ENCODE measurements at places on chromosomes 1 and 21.

DNA sequence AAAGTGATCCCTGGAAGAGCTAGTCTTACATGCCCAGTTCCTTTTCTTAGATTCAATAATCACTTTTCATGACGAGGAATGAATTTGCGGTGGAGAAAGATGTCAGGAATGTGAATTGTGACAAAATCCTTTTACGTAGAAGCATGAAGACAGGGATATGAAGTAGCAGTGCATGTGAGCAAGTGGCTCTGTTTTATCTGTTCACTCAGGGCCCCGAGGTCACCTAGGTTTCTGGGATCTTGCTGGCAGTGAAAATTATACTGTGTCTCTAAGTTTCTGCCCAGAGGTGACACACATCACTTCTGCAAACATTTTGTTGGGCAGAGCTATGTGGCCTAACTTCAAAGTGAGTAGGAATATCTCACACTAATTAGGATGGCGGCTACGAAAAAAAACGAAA lies 79.3 kb downstream of the USP25 start:
- no peak for DNase-seq

- DNase-seq = no peak
Measured at GRCh38 chr1:4305526-4306301, 348.7 kb upstream of the AJAP1 start.

DNA sequence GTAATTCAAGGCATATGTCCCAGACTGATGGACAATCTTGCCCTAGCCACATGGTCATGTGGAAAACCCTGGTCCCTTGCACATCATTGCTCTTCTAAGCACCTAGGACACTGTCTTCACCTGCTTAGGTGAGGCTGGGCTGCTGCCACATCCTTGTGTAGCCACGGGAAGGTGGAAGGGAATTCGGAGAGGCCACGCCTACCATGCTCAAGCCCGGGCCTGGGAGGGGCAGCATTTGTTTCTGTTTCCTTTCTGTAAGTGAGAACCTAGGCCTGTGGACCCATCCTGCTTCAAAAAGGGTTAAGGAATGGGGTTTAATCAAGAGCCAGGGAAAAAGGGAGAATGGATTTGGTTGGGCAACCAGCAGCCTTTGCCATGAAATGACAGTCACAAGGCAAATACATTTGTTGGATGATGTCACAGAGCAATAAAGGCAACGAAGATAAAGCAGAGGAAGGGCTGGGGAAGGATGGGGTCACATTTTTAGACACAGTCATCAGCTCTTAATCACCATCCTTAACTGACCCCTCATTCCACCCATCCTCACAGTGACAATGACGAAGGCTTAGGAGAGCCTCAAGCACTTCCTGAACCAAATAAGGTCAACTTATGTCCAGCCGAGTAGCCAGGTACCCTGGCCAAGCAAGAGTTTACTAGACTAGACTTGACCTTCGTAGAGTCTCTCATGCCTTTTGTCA lies 10.1 kb upstream of the LRRC38 start:
- no peak for DNase-seq

DNA sequence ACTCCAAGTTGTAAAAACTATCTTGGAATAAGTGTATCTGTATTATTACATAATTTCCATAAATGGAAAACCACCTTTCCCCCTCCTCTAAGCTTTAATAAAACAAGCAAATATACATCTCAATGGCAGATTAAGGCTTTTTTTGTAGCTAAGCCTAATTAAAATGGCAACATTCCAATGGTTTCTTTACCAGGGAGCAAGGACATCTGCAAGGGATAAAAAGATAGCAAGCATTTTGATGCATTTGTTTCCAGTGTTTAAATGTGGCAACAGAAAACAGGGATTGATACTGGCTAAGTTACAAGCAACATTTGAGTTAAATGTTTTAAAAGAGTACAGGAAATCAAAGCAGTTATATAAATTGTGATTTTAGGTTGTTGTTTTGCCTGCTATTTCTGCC lies 1012.7 kb downstream of the ADGRL2 start:
- DNase-seq = no peak

DNA sequence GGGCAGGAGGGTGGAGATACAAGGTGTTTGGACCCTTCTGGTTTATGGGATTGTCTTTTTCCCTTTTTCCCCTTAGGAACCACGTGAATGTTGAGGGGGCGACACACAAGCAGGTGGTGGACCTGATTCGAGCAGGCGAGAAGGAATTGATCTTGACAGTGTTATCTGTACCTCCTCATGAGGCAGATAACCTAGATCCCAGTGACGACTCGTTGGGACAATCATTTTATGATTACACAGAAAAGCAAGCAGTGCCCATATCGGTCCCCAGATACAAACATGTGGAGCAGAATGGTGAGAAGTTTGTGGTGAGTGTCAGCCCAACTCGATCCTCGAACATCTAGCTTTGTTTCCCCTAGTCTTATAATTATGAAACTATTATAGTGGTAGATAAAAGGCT lies 27.0 kb downstream of the SNX27 start:
- no peak for DNase-seq

DNA sequence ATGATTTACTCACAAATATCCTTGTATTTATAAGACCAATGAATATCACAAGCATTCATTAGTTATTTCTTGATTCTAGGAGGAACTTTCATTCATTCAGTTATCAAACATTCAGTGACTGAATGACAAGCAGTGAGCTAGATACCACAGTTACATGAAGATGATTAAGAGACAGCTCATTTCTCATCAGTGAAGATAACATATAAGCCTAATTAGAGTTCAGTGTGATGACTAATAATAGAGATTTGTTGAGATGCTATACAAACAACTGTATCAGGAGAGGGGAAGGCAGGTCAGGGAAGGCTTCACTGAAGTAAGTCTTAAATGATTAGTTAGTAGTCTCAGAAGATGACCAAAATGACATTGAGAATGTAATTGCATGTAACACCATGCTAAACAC lies 14.6 kb upstream of the C1orf105 start:
- DNase-seq = no peak

GRCh38 chr1:62245201-62245600 lies 50.6 kb downstream of the L1TD1 start:
- no peak for DNase-seq

DNA sequence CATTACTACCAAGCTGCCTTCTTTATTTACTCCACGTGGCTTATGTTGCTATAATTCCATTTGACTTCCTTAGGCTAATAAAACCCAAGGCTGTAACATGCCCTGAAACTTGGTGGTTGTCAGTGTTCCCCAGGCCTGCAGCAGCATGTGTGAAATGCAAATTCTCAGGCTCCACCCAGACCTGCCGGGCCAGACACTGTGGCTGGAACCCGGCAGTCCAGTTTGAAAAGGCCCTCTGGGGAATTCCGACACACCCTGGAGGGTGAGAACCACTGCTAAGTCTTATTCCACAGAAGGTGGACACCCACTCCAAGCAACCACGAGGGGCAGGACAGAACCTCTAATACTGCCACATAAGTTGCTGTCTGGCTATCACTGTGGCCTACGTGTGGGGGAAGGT lies 41.4 kb downstream of the URB1 start:
- no peak for DNase-seq

DNA sequence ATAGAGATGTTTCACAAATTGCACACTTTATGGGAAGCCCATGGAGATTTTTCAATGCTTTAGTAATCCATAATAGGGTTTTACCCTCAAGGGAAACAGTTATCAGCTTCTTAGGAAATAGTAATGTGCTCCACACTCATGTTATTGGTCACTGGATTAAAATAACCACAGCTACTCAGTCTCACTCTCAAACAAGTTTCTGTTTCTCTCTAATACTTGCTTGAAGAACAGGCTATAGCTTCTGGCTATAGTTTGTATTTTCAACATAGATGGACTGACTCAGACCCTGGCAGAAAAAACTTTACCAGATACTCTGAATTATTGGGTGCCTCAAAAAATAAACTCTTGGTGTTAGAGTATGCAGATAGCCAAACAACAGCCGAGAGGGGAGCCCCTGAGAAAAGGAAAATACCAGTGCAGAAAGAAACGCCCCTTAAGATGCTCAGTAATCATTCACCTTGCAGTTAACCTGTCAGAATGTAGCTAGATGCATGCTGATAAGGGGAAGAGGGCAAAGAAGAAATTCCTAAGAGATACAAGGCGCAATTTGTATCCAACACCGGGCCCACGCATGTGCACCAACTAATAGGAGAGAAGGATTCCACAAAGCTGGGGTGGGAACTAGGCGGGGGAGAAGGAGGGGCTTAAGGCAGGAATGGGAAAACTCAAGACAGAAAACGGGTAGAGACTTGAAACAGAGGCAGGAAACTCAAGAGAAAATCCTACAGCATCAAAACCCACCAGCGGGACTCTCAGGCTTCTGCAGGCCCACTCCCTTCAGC lies 30.4 kb upstream of the PDE4B start:
- peak; percentile 10 for DNase-seq

DNA sequence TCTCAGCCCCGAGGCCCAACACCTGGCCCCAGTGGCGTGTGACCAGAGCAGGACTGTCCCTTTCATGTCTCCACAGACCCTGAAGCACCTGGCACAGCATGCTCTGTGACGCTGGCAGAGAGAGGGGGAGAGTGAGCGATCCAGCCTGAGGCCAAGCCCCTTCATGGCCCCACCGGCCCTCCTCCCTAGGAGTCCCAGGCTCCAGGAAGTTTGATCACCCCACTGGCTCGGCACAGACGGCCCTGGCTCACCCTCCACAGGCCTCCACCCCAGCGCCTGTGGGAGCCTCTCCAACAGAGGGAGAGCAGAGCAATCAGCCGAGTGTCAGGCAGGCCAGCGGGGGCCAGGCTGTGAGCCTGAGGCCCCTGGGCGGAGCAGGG lies 11.0 kb downstream of the SH3BGRL3 start:
- peak; percentile 9 for DNase-seq

GRCh38 chr1:94418664-94419655 lies 771 bp downstream of the ABCD3 start:
- no peak for DNase-seq

DNA sequence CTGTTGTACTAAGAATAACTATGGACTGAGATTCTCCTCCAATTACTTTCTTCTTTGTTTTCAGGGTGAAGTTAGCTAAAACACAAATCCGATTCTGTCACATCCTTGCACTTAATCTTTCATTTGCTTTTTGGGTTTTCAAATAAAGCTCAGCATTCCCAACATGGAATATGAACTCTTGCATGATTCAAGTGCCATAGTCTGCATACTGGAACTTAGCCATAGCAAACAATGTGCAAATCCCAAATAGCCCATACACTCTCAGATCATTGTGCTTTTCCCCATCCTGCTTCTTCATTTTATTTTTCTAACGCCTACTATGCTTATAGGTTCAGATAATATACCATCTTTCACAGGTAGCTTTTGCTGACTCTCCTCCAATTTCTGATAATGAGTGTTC lies 455.8 kb upstream of the PRMT6 start:
- DNase-seq = no peak

DNA sequence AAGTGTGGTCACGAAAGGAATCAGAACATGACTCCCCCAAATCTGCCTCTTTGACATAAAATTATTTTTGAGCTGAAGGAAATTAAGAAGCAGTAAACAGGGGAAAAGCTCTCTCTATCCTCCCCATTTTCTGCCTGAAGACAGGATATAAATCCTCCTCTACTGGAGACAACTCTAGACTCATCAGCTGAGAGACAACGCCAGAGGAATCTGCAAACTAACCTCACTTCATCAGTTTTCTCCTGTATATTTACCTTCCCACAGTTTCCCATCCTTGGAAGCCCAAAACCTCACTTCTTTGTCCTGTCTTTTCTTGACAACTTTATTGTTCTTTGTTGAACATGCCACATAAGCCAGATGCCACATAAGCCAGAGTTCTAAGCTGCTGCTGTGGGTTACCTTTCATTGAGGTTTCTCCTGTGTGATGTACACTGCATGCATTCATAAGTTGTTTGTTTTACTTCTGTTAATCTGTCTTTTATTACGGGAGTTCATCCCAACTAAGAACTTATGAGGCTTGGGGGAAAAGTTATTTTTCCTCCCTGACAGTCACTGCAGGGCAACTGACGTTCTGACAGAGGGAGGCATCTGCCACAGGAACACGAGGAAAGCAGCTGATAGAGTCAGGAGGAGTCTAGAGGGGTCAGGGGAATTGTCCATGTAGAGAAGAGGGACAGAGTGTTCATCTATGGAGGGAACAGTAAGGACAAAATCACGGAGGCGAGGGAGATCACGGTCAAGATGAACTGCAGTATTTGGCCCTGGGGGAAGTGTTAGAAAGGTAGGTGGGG lies 19.2 kb downstream of the ST6GALNAC3 start:
- DNase-seq = no peak

DNA sequence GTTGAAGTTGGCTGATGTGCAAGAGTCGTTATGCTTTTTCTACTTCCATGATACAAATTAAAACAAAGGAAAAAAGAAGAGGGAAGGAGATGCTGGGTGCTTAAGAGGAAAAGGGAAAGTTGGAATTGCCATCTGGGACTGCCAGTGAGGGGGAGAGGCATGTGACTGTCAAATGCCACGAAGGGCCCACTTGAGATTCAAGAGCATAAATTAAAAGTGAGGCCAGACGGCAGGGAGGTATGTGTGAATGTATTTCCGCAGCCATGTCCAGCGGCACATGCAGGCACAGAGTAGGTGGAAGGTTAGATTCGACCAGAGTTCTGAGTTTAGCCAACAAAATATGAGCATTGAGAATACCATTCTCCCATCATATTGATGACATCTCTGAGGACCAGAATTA lies 32.0 kb downstream of the NFASC start:
- no peak for DNase-seq

- no peak for DNase-seq
Measured at GRCh38 chr1:217718873-217719272, 87.7 kb downstream of the SPATA17 start.

DNA sequence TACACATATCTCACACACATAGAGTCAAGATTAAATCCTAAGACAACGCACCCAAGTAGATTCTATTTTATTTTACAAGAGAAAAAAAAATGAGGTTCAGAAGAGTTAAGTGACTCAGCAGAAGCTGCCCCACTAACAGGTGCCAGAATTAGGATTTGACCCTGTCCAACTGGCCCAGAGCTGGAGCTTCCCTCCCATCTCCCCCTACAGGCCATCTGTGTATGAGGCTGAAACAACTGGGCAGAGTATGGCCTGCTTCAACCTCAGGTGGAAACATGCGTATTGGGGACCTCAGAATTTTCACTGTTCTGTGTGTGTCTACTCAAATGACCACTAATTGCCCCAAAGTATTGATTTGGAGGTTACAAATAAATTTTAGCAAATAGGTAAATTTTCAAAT lies 29.9 kb downstream of the PSMG1 start:
- no peak for DNase-seq

GRCh38 chr1:15454256-15454655 lies 2.3 kb upstream of the CELA2A start:
- no peak for DNase-seq

- peak; percentile 82 for DNase-seq
Measured at GRCh38 chr1:6438047-6438525, 13.5 kb downstream of the ESPN start.

DNA sequence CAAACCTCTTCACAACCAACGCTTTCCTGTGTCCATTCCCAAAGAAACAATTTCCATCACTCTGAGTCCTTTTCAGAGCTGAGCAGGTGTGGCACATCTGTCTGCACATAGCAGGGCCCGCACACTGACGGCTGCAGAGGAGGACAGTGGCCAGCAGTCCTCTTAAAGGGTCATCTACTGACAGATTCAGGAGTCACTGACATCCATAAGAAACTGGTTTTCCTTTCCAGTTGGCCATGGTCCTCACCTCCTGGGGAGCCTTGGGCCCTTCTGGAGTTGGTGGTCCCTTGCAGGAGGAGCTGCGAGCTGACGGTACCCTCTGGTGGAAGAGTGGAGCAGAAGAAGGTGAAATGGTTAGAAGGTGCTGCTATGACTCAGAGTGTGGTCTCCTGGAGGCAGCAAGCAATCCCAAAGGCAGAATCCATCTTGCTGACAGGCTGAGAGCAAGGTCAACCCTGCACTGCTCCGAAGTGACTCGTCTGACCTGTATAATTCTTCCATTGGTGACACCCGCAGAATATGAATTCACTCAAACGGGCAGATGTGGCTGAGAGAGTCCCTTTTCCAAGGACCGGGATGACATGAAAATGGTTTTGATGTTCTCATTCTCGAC lies 278.5 kb upstream of the C1orf174 start:
- DNase-seq = no peak

All from nephron progenitor cell (in vitro differentiated cells).